ENCODE measurements at places on chromosomes 13 and 19.

DNA sequence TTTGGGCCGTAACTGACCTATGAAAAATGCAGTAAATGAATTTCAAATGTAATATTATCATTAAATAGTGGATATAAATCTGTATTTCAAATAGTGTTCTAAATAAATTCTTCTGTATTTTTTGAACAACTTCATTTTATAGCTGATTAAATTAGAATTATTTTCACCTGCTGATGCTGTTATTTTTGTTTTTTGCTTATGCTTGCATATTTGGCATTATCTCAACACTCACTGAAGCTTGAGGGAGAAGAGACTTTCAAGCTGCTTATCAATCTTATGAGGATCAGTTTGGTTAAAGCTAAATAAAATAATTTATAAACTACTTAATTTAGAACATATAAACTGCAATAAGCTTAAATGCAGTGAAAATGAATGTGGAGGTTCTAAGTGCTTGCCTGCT, 251.3 kb upstream of the PCDH9 start:
- no peak for DNase-seq

DNA sequence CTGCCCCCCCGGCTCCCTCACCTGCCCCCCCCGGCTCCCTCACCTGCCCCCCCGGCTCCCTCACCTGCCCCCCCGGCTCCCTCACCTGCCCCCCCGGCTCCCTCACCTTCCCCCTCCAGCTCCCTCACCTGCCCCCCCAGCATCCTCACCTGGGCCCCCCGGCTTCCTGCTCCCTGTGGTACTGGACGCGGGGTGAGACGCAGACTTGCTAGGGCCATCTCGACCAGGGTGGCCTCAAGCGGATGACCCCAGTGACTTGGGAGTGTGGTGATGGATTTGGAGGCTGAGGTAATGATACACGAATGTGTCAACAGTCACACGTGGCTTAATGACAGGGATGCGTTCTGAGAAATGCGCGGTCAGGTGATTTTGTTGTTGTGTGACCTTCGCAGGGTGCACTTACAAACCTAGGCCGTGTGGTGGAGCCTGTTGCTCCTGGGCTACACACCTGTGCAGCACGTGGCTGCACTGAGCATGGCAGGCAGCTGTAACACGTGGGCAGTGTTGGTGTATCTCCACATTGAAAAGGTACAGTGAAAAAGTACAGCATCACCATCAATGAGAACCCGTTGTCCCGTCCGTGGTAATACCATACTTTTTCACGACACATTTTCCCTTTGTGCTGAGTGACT, 197.8 kb downstream of the TEX29 start:
- no peak for DNase-seq

DNA sequence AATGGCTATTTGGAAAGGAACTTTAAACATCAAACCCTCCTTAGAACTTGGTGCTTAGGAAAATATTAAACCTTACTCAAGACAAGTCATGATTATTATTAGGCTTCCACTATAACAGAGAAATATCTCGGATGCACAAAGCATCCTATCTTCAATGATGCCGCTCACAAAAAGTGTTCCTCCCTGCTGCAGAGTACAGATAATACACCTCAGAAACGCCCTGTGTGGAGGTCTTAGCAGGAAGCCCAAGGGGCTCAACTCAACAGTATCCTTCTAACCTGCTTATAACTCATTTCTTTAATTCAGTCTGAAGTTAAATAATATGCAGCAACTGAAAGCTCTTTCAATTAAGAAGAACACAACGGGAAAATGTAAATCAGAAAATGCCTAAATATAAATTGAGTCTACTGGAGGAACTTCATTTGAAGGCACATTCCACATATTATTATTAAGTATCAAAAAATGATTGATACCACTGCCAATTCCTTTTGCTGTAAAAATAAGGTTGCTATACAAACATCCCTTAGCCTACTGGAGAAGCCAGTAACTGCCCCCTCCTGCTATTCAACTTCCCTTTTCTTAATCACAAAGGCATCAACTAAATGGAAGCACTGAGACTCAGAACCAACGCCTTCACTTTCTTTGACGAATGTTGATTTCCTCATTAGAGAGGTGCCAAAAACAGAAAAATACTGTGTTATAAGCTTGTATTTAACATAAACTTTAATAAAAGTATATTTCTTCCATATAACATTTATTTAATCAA, 12.0 kb downstream of the ELF1 start:
- no peak for DNase-seq

GRCh38 chr13:73201626-73202025, 142.8 kb downstream of the KLF5 start:
- DNase-seq, result no peak

- no peak for DNase-seq
Measured at GRCh38 chr13:62387647-62388046, 972.0 kb upstream of the PCDH20 start.

- DNase-seq, result no peak
Measured at GRCh38 chr13:23856008-23856750, 33.0 kb downstream of the MIPEP start.

DNA sequence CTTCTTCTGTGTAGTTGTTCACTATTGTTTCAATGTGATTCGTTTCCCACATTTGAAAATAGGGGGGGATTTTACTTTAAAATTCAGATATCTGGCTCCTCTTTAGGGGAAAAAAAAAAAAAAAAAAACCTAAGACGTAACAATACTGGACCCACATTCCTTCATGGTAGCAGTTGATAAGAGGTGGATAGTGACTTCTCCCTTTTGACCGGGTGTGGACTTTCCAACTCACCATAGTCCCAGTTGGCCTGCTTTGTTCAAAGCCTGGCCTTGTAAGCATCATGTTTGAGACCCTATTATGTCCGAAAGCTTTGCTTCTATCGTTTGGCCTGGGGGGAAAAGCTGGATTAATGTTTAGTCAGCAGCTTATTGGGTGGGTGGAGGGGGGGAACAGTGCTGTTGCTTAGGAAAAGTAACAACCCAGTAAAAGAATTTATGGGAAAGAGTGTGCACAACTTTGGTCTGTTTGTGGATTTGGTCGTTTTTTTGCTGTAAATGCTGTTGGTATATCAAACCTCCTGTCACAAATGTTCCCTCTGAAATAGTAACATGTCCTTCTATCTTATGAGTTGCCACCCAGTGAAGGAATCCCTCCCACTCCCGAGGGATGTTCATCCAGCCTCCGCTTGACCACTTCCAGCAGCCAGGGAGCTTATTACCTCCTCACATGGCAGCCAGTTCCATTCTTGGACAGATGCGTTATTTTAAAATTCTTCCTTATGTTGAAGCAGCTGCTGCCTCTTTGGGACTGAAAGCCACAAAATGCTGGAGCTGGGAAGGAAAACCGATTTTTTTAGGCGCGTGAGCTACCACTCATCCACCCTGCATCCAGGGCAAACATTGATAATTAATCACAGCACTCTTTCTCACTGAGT, 10.4 kb downstream of the SAMD4B start:
- no peak for DNase-seq

DNA sequence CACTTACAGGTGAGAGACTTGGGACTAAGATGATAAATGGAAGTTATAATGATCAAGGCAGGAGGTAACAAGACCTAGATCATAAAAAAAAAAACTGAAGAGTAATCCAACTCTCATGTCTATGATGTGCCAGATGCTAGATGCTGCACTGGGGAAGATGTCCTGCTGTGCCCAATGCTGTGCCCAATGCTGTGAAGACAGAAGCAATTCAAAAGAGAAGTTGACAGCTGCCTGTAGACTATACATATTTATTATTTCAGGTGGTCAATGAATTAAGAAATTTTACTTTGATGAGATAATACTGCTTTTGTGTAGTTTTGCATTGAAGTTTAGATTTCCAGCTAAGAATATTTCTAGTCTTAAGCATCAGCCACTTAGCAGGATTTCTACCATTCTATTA, 21.5 kb downstream of the VWA8 start:
- DNase-seq, result no peak

- no peak for DNase-seq
Measured at GRCh38 chr13:55160867-55161266, 1979.9 kb upstream of the PRR20A start.

DNA sequence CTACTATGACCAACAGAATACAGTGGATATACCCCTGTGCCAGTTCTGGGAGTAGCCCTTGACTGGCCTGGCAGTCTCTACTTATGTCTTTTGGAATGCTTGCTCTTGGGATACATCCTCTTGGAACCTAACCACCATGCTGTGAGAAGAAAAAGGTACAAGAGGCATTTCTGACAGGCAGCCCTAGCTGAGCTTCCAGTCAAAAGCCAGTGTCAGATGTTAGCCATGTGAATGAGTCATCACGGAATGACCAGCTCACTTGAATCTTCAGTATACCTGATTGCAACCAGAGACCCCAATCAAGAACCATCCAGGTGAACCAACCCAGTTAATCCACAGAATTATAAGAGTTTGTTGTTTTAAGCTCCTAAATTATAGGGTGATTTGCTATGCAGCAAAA, 4.1 kb downstream of the CCDC169 start:
- DNase-seq, result no peak
